M059J (cell line): ENCODE measurements at places on chromosomes 3 and 15.

DNA sequence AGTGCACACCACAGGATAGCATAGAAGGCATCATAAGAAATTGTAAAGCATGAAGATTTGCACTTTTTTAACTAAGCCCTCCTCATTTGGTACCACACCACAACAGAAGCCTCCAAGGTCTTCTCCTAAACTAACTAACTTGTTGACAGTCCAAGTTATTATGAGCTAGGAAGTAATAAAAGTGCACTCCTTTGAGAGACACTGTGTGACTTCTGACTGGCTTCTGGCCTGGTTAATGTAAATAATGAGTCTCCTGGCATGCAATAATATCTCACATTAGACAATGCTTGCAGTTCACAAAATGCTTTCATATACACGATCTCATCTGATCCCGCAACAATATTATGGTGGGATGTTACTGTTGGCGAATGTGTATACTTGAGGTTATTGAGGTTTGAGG, 103.9 kb upstream of the SLC24A5 start:
- no peak for DNase-seq

DNA sequence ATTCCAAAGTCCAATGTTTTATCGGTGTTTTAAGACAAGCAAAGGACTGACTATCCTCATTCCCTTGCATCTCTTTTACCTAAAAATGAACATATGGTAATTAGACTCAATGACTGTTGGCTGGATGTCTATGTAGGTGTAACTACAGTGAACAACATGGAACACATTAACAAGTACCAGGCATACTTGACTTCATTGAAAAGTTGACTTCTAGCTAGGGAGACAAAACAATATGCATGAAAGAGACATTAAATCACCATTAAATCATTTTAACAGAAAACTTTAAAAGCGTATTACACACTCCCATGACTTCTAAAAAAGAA, 34.3 kb upstream of the ANPEP start:
- no peak for DNase-seq

DNA sequence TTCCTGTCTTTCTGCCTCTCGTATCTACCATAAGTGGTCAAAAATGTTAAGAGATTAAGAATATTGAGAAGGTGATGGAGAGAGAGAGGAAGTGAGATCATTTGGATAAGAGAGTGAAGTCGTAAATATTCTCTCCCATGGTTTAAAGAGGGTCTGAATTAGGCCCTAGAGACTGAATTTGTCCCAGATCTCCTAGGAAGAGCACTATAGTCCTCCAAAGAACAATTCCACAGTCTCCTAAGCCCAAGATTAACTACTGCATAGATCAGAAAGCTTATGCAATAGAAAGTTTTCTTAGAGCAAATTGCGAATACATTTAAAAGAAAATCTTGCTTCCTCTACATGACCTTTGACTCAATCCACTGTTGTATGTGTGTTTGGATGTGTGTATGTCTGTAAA, 598.8 kb downstream of the TUSC7 start:
- no peak for DNase-seq

DNA sequence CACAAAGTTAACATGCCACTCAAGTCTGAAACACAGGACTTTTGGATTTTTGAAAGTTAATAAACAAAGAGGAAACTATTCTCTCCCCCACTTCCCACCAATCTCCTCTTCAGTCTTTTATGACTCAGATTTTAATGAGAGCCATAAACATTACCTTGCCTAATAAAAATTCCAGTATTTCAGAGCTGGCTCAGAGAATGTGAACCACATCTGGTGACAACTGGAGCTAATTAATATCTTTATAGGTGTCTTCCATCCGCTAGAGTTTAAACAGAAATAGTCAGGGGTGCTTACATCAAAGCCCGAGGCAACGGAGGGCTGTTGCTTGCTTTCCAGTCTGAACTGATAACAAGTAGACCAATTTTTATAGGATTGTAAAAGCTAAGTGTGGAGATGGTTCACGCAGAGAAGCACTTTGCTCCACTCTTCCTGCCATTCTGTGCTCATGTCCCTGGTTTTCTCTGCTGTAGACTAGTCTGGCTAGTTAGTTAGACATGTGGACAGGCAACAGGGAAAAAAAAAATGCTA, 363.6 kb downstream of the NR2F2 start:
- peak; percentile 65 for DNase-seq

DNA sequence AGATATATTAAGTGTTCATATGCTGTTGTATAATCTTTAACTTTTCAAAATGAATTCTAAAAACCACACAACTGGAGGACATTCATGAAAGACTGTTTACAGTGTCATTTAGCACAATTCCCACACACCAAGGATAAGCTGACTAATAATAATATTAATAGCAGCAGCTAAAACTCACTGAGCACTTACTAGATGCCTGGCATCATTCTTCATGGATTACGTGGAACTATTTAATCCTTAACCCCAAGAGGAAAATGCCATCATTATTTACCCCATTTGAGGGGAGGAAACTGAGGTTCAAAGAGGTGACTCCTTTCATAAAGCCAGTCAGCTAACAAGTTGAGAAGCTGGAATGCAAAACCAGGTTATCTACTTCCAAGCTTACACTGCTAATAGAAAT, 77.0 kb downstream of the TMEM108 start:
- peak; percentile 53 for DNase-seq

- DNase-seq = peak; percentile 71
These were observed 175.4 kb downstream of the MBNL1 start for GRCh38 chr3:152444029-152444641.

DNA sequence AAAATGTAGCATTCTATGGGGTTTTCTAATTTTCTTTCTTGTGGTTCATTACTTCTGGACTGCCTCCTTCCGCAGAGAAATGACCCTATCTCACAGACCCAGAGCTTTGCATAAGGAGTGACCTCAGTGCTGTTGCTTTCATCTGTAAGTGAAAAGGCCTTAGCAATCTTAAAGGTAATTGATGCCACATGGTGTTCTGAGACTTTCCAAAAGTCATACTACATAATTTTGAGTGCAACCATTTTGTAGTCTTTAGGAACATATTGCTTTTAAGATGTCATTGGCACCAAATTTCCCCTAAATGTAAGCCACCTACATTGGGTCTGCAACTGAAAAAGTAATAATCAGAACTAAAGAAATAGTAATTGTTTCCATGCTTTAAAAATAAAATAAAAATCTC, 9.2 kb upstream of the HHLA2 start:
- no peak for DNase-seq

DNA sequence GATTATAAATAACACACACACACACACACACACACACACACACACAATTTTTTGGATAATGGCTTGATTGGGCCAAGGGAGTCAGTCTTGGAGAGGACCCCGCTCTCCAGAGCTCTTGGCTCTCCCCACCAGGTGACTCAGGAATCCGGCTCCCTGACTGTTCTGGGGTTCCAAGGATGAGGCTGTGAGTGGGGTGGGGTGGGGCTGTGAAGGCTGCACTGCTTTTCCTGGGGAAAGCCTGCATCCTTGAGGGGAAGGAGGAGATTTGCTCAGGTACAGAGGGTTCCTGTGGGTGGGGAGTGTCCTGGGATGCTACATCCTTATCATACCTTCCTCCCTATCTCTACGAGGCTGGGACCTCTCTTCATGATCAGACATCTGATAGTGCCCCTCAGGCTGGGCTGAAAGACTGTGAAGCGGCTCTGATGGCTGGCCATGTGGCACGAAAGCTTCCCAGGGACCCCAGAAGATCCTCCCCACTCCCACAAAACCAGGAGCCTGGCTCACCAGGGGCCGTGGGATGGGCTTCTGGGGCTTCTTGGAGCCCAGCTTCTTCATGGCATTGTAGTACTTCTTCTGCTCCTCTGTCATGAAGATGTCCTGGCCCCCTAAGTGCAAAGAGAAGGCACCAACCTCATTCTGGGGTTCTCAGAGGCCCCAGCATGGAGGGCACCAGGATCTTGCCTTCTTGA, 59.2 kb downstream of the EXOG start:
- DNase-seq = no peak

- DNase-seq = no peak
These were observed 1047.6 kb downstream of the OTOL1 start for GRCh38 chr3:162544246-162544645.

GRCh38 chr15:33068007-33068481, 126.5 kb downstream of the FMN1 start:
- peak; percentile 87 for DNase-seq

DNA sequence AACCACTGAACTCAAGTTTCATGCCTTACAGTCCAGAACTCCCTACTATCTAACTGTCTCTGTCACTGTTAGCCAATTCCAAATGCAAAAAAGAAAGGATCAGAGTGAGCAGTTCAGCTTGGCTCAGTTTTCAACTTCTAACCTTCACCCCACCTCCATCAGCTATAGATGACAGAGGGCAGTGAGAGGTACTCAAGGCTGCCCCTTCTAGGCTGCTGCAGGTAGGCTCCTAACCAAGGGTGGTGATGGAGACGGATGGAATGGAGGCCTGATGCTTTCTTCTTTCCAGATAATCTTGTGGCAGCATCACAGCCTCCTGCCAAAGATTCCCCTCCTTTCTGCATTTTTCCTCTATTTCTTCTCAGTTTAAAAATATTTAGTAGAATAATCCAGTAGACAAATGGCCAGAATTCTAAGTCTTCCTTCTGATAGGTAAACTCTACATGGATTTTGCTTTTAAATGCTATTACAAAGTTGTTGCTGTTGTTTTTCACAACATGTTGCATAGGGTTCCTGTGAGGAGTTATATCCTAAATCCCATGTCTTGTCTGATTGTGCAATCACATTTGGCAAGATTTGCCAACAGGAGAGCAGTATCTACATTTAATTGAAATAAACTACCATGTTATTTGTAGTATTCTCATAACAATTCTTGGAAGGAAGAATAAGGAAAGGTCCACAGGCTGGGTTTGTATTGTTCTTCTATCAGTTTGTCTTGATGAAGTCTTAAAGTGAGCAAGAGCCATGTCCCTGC, 301.6 kb upstream of the TRIM42 start:
- no peak for DNase-seq

DNA sequence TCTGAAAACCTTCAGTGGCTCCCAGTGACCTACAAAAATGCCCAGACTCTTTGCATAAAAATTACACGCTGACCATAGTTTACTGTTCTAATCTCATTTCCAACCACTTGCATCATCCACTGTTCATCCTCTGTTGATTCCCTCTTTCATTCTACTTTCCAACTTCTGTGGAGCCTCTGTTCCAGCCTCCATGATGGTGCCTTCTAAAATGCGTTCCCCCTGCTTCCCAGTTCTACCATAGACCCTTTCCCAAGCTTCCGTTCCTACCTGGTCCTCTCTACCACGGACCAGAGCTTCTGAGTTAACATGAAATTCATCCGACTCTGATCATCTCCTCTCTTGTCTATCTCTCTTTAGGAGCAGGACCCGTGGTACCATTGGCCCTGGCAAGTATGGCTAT, 127.0 kb downstream of the THSD4 start:
- DNase-seq = no peak

DNA sequence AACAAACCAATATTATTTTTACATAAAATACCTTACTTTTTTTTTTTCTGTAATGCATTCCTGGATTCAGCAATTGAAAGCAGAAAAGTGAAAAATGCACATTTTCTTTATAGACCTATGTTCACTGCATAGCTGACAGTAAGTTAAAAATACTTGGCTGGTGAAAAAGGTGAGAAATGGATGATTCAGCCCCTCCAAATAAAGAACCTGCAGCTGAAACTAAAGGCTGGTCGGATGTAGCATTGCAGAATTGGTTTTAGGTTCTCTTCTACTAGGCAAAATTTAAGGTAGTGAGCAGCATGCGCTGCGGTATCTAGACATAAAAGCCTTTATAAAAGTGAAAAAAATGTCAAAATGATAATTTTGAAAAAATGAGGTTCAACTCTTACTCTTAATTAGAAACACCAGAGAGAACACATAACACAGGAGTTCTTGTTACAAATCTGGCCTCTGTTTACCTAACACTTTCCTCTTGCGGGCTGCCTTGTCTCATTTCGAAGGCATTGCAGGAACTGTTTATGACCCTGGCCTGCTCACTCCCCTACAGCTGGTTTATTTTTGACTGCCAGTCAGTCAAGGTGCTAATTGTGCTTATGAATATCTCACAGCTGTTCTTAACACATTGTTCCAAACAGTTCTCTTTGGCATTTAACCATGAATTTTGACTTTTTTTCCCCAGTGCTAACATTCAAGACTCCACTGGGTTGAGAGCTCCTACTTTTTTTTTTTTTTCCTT, 455.4 kb upstream of the TBL1XR1 start:
- no peak for DNase-seq

DNA sequence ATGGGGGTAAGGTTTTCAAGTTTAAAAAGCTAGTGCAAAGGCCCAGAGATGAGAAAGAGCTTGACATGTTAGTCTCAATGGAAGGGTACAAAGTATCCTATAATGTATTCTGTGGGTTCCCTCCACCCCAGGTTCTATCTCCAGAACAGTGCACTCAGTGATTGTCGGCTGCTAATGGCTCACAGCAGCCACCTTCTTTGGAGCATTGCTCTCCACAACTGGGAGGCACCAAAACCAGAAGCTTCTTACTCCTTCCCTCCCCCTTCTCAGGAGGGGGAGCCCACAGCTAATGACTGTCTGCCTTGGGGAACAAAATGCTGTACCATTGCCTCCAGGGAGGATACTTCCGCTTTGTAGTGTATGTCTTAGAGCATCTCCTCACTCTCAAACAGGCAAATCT, 439.4 kb upstream of the RBMS3 start:
- no peak for DNase-seq

DNA sequence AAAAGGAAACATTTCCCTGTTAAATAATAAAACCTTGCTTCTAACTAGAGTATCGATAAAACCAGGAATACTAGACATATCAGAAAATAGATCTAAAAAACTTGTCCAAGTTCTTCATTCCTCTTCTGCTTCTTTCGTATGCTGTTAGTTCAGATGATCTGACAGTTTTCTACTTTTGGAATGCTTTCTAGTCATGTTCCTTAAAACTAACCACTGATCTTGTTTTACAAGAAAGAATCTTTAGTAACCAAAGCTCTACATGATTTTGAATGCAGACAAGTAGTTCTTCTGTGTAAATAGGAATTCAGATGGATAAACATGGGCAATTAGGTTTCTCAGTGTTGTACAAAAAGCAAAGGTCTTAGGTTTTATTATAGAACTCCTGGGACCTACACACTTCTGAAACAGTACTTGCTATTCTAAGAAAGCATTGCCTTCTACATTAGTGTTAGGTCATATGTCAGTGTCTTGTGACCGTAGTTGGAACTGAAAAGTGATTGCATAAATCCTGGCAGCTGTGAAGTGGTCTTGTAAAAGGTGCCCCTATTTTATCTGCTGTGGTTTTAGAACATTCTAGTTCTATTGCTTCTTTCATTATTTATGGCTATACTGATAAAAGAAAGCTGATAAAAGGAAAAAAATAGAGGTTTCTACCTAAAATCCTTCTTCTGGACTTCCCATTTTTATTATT, 40.7 kb downstream of the SNRK start:
- DNase-seq = no peak

- peak; percentile 68 for DNase-seq
These were observed 117.0 kb downstream of the MBNL1 start for GRCh38 chr3:152385761-152386160.

GRCh38 chr15:70494852-70495571, 268.3 kb downstream of the UACA start:
- DNase-seq = peak; percentile 99

GRCh38 chr3:115204475-115204874, 57.4 kb upstream of the ZBTB20 start:
- DNase-seq = no peak

GRCh38 chr15:100694381-100695021, 92.1 kb downstream of the ASB7 start:
- peak; percentile 75 for DNase-seq
